NCI-H1417 (cell line): ENCODE measurements at places on chromosomes 5 and 9.

DNA sequence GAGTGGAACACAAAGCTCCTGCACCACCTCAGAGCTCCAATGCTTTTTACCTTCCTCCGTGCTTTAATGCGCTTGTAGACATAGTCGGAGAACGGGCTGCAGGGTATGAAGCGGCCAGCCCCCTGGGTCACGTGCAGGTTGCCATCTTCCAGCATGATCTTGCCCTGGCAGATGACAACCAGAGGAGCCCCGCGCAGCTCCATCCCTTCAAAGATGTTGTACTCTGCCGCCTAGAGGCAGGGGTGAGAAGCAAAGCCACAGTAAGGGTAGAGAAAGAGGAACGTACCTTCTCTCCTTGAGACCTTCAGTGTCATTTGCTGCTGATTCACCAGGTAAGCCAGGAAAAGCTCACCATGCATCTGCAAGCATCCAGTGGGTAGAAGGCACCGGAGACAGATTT lies 112.3 kb downstream of the DPYSL3 start:
- DNase-seq = no peak

GRCh38 chr9:33388110-33388994 lies 14.0 kb downstream of the AQP7 start:
- DNase-seq = no peak

DNA sequence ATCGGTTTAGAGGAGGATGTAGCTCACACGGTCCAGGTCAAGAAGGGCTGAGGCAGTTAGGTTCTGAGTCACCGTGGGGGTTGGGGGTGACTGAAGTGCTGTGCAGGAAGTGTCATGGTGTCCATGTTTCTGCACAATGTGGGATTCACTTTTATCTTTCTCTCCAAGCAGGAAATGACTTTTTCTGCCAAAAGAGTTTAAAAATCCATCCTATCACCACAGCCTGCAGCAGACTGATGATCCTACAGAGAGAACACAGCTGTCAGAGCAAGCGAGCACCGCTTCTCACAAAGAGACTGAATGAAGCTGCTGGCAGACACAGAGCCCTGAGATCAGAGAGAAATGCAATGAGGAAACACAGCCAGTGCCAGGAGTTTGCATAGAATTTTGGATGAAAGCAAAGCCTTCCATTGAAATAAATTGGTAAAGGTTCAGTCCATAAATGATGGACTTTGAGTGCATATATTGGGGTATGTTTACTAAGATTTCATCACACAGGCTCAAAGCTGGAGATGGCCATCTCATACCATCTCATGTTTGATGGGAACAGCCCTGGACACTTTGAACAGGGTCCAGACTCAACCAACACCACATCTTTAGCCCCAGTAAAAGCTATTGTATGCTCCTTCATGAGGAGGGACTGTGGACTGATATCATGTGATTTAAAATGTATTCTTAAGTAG lies 213.9 kb upstream of the FBXL7 start:
- DNase-seq = no peak

DNA sequence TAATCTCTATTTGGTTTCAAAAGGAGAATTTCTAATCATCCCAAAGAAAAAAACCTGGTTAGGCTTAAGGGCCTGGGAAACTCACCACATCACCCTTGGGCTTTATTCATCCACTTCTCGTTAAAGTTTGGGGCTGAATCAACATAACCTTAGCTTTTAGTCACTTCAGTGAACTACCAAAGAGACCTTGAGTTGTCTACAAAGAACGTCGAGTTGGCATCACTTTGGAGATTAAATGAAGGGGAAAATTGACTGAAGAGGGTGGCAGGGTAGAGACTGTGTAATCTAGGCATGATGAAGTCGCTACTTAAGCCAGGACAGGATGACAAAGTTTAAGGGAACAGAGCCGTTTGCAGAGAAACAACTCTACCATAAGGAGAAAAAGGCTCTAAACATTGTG lies 341.4 kb downstream of the RAB3C start:
- DNase-seq = peak; percentile 33

DNA sequence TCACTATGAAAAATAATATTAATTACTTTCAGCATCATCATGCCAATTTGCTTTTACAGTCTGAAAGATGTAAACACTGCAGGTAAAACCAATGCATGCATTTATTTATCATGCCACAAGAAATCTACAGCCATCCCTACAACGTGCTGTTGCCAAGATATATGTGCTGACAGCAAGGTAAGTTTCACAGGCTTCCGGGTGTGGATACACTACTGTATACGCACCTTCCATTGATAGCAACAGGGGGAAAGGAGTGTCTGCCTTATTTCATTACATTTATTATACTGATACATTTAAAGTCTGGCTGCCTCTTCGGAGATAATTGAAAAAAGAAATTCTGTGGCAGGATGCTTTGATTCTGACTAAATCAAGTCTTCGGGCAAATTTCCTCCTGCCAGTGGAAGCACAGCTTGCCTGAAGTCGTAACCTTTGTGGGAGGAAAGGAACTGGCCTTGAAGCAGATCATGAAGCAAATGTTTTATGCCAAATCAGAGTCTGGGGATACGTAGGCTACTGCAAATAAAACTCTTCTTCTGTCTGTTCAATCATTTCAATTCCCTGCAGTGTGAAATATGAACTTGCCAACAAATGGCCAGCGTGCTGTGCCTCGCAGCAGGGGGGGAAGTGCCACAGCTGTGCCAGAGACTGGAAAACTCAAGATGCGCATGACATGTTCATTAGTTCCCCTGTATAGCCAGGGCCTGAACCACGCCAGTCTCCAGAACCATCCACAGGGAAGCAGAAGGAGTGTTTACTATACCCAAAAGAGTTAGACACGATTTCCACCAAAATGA lies 268.1 kb downstream of the EFNA5 start:
- peak; percentile 69 for DNase-seq

GRCh38 chr9:113963696-113964494 lies 87.8 kb downstream of the ZNF618 start:
- no peak for DNase-seq

DNA sequence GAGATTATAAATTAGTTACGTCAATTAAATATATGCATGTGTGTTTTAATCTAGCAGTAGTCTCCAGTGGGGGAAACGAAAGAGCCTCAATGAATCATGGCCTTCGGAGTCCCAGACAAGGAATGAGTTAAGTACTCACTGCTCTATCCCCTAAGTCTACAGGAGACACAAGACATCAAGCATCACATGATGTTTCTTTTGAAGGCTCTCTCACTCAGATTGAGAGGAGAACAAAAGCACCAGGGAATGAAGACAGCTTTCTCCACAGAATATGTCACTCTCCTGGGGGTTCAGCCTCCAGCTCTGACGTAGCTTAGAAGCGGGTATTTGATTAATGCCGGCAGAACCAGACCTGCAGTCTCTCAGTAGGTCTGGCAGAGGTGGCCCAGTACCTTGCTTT lies 381.4 kb downstream of the ACTL7B start:
- no peak for DNase-seq

DNA sequence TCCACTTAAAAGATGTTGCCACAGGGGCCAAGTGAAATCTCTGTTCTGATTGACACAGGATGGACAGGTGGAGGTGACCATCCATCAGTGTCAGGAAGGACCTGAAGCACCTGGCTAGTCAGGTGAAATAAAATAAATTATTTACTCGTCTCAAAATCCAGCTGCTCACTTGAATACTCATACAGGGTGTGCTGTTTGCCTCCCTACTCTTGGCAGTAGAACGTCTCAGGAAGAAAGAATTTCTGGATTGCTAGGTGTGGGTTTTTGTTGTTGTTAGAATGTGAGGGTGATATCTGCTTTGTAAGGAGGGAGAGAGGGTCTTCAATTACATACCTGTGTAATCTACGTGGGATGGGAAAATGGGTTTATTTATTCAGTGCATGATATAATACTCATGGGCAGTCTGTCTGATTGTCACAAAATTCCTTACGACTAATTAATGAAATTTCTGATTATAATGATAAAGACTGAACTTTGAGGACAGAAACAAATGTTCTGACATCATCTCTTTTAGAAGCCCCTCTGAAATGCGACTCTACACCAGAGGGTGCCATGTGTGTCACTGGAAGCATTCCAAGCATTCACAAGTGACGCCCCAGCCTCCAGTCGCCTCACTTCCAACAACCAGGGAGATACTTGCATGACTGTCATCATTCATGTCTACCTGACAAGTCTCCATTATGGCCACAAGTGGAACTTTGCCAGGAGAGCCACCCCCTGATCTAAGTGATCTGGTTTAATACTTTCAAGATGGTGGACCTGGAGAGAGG lies 218.4 kb downstream of the GAPVD1 start:
- DNase-seq = peak; percentile 92

- DNase-seq = no peak
Observed at GRCh38 chr5:16260000-16260399, 80.4 kb upstream of the MARCHF11 start.

DNA sequence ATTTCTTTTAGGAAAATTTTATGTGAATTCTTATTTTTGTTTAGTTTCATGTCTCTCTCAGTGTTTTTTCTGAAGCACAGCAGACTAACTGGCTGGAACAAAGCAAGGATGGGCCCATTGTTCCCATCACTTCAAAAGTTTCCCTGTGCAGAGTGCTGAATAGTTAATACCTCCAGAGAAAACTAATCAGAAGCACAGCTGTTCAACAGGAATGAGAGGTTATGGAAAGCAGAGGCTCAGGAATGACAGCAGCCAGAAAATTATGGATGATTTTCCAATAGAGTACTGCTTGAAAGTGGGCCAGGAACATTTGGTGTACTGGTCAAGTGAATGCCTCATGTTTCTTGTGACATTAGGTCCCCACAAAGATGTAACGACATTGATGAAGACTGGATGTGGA lies 173.0 kb upstream of the TARS1 start:
- DNase-seq = no peak

- DNase-seq = no peak
Observed at GRCh38 chr5:35869685-35870277, 13.1 kb downstream of the IL7R start.

- DNase-seq = peak; percentile 77
Observed at GRCh38 chr9:129436751-129437625, 183.9 kb downstream of the C9orf50 start.

GRCh38 chr5:39074017-39074814 lies at the start of gene RICTOR:
TSS of gene RICTOR (minus strand) at chr5:39074399. CDS start at chr5:39074377, 22 bp downstream.
- peak; percentile 93 for DNase-seq

DNA sequence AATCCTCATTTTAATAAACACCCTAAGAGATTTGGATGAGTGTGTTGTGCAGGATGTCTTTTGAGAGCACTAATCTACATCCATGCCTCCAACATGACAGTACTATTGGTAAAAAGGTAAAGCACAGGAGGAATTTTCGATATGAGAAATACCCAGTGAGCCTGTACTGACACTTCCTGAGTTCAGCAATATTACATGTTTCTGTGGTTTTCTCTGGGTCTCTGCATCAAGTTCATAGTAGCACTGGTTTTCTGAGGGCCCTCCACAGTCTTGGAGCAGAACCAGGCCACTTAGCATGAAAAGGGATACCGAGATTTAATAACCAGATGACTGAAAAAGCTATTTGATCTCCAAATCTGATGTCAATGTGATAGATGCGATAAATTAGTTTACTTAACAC lies 524.1 kb downstream of the TMEM38B start:
- DNase-seq = no peak

- DNase-seq = peak; percentile 42
Observed at GRCh38 chr9:2132484-2133082, 117.4 kb downstream of the SMARCA2 start.

DNA sequence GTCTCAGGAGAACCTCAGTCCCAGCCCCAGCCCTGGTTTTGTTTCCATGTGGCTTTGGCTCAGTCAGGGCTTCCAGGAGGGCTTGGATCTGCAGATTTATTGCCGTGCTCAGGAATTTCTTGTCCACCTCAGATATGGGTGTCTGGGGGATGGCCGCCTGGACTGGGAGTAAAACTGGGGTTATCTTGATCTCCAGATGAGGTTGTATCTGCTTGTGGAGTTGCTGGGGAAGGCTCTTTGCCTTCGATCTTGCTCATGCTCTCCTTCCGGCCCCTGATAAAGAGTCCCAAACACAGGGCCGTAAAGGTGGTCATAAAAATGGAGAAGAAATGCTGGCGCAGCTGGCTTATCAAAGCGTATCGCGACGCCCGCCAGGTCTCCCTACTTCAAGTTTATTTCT lies 17.8 kb upstream of the PITX1 start:
- DNase-seq = no peak

DNA sequence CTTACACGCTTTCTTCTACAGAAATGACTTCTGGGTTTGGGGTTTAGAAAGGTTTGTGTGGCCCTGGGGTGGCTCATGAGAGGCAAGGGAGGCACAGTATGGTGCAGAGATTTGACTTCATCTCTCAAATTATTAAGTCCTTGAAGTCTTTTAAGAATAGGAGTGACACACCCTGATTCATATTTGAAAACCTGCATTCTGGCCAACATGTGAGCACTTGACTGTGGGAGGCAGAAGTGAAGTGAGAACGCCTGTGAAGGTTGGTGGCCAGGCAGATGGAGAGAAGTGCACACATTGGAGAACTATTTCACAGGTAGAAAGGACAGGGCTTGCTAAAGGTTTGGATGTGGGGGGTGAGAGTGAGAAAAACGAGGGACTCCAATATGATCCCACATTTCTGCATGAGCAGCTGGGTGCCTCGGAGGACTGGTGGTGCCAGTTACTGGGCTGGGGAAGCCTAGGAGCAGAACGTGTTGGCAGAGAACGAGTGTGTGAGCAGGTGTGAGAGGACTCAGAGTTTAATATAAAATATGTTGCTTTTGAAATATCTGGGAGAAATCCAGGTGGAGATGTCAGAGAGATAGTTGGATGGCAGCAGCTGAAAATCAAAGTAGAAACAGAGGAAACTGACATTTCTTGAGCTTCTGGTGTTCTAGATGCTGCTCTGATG lies 240.0 kb upstream of the ADAMTSL1 start:
- no peak for DNase-seq

- no peak for DNase-seq
Observed at GRCh38 chr5:393846-394275, 49.1 kb upstream of the EXOC3 start.

- DNase-seq = no peak
Observed at GRCh38 chr9:116115761-116116353, 37.7 kb upstream of the PAPPA start.

DNA sequence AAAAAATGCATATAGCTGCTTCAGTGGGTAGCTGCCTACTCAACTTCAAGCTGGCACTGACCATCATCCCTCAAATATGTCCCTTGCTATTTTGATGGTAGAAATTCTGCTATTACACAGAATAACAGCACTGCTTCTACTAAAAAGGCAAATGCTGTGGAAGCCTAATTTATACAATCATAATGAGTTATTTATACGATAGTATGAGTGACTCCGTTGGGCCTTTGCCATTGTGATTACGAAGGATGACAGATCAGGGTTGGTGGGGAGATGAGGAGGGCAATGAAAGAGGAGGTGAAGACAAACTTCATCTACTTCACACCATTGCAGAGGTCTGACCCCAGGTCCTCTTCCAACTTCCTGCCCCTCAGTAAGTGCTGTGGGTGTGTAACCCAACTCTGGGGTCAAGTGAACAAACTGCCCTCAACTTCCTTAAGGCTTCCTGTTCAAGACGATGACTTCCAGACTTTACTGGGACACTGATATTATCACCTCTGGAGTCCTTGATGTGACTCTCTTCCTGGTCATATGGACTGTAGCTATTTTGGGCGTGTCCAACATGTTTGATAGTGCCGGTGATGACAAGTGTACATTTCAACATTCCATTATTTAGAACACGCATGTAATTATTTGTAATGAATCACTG lies 74.1 kb upstream of the RPS23 start:
- no peak for DNase-seq

GRCh38 chr5:89342106-89342876 lies 459.3 kb upstream of the MEF2C start:
- DNase-seq = no peak

GRCh38 chr9:76218117-76218885 lies 175.9 kb downstream of the RFK start:
- no peak for DNase-seq
